H7 (cell line): ENCODE measurements at places on chromosomes 11 and 22.

- no peak for DNase-seq
Measured at GRCh38 chr11:73384531-73384871, 8.3 kb downstream of the RELT start.

DNA sequence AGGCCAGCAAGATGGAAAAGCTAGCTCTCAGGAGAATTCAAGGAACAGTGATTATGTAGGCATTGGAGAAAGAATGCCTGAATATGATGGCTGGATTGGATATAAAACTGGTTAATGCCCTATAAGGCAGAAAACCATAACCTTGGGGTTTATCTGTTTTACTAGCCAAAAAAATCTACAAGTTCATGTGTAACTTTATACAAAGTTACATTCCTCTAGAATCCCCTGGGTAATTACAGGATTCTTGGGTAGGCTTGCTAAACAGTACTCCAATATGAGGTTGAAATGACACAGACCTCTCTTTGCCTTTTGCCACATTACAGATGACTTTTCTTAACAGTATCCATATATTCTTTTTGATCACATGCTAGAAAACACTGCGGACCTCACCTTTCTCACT is 26.0 kb downstream of the TSPAN18 start:
- no peak for DNase-seq

- peak; percentile 31 for DNase-seq
Measured at GRCh38 chr22:31086703-31087330, 5.7 kb downstream of the SMTN start.

GRCh38 chr11:32343325-32344008 is 91.9 kb downstream of the WT1 start:
- DNase-seq: no peak

DNA sequence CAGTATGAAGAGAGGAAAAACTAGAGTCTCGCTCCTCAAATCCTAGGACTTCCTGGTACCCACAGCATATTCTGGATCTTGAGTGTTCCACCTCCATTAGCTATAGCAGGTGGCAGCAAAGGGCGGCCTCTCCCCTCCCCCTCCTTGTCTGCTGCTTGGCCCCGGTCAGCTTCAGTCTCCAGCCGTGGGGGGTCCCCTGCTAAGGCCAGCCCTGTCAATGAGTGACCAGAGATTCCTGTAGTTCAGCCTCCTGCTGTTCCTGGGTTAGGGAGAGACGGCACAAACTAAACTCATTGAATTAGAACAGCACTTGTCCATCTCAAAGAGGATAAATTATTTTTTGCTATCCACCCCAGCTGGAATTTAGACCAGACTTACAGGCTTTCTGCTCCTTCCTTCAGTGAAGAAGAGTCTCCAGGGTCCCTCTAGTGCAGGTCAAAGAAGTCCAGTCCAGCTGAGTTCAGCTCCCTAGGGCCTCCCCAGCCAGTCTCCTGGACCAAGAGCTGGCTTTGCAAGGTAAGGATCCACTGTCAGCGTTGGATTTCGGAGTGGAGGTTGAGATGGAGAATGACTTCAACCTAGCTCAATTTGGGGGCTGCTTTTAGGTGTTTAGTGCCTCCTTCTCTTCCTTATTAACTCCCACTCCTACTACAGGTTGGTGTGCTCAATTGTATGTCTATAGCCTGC is 1.1 kb upstream of the PHLDB1 start:
- DNase-seq: peak; percentile 63

GRCh38 chr11:96647621-96648020 is 257.8 kb downstream of the JRKL start:
- DNase-seq: no peak

DNA sequence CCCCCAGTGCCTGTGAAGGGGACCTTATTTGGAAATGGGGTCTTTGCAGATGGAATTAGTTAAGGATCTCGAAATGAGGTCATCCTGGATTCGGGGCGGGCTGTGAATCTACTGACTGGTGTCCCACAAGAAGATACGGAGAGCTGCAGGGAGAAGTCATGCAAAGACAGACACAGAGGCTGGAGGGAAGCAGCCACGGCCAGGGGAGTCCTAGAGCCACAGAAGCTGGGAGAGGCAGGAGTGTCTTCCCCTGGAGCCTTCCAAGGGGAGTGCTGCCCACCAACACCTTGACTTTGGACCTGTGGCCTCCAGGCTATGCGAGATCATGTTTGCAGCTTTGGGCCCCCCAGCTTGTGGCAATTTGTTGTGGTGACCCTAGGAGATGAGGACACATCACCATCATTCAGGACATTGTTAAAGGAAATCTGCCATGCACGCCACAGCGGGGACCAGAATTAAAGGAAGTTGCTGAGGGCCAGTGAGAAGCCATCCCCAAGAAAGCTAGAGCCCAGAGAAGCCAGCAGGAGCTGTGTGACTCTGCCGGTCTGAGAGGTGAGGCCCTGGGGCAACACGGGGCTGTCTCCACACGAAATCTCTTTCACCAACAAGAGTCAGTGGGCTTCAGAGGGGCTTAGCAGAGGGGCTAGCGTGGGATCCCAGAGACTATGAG is 434.7 kb downstream of the BRD1 start:
- no peak for DNase-seq

- peak; percentile 91 for DNase-seq
Measured at GRCh38 chr22:25057013-25057881, 104.7 kb downstream of the KIAA1671 start.

GRCh38 chr11:67286621-67287333 is 2.3 kb upstream of the ANKRD13D start:
- DNase-seq: peak; percentile 83

DNA sequence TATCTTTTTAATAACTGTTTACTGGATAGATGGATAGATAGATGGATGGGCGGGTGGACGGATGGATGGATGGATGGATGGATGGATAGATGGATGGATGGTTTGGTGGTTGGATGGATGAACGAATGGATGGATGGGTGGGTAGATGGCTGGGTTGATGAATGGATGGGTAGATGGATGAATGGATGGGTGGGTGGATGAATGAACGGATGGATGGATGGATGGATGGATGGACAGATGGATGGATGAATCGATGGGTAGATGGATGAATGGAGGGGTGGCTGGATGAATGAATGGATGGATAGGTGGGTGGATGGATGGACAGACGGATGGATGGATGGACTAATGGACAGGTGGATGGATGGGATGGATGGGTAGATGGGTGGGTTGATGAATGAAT is 13.8 kb upstream of the SLC22A12 start:
- DNase-seq: no peak
